BJ (cell line): ENCODE measurements at places on chromosomes 1 and 21. TPM values are rescaled to one million over a fixed set of nuclear protein-coding genes. Genes with fewer than 3 reads are reported as not detected.

HMCN1 gene
- polyA plus RNA-seq = 13.3 and 16.2 TPM in 2 replicates

DNA sequence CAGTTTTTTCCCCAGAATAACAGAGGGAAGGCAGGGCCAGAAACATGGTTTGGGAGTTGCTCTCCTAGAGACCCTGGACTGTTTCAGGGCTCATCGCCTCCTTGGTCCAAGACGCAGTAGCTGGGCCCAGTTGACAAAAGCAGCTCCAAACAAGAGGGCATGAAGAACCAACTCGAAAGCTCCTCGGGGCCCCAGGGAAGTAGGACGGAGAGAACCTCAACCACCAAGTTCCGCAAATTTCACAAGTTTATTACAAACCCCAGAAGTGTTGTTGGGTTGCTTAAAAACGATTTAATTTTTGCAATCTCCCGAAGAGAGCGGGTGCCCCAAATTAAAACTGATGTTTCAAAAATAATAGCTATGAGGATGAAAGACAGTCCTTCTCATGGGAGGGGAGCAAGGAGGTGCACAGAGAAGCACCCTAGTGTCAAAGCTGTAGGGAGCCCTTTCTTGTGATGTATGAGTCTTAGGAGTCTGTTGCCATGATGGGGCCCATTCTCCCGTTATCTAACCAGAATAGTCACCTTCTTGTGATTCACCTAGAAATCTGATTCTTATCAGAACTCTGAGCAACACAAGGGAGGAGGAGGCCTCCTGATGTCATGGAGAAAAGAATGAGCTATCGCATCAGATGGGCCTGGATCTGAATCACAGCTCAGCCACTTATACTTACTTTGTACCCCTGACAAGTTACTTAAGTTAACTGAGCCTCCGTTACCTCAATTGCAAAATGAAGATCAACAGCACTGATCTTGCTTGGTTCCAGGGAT is 165.7 kb upstream of the IRF2BP2 start:
- no peak for DNase-seq

ATAD3B gene
- polyA plus RNA-seq = 9.5 and 12.5 TPM in 2 replicates

DNA sequence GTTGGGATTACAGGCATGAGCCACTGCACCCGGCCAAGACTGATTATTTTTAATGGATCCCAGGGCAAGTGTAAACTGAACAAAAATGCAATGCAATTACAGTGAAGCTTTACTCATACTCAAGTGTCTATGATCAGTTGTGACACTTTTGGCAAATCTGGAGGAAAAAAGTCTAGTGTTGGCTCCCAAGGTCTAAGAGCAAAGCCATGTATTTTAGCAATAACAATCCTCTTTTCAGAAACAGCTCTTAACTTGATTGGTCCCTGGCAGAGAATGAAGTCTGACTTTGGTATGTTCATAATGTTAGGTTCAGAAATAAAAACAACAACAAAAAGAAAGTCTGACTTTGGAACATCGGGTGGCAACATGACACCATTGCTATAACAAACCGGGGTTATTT is 40.2 kb upstream of the C1orf53 start:
- DNase-seq = no peak

- no peak for DNase-seq
These were observed 22.5 kb downstream of the CAMTA1 start for GRCh38 chr1:6807782-6808181.

GRCh38 chr1:52057255-52057654 is 1.2 kb downstream of the BTF3L4 start:
- DNase-seq = no peak

- no peak for DNase-seq
These were observed 1.3 kb downstream of the SMG5 start for GRCh38 chr1:156281281-156281680.

HAO2 gene
- not detected in 2 replicates for polyA plus RNA-seq

UTS2 gene
- not detected in 2 replicates for polyA plus RNA-seq

MAP3K7CL gene
- polyA plus RNA-seq = 6.1 and 7.3 TPM in 2 replicates

DNA sequence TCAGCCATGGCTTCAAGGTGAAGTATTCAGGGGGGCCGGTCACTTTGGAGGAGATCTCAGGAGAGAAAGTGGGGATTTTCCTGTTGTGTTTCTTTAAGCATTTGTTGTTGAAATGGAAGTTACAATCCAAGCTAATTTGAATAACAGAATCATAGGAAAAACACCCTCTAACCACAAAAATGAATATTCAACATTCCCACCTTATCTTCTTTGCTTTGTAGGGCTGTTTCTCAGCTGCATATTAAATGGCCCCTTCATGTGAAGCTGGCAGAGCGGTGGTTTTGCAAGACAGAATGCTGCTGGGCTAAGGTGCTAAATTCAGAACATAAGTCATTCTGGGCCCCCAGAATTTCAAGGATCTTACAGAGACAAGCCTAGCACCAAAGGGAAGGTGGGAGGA is 279.0 kb downstream of the RRAGC start:
- DNase-seq = no peak

TMEM269 gene
- not detected in 2 replicates for polyA plus RNA-seq

GRCh38 chr21:16028941-16029464 is 299.2 kb downstream of the USP25 start:
- no peak for DNase-seq

- DNase-seq = no peak
These were observed 165.7 kb upstream of the SYT6 start for GRCh38 chr1:114319418-114319817.

DSCAM gene
- polyA plus RNA-seq = 0.10 and 0.11 TPM in 2 replicates

GRCh38 chr1:117120774-117121588 is 568 bp downstream of the TRIM45 start:
- DNase-seq = no peak

OPRD1 gene
- polyA plus RNA-seq = not detected in 2 replicates

NAXE gene
- polyA plus RNA-seq = 37.8 and 63.3 TPM in 2 replicates

DDAH1 gene
- 244 and 286 TPM in 2 replicates for polyA plus RNA-seq

DNA sequence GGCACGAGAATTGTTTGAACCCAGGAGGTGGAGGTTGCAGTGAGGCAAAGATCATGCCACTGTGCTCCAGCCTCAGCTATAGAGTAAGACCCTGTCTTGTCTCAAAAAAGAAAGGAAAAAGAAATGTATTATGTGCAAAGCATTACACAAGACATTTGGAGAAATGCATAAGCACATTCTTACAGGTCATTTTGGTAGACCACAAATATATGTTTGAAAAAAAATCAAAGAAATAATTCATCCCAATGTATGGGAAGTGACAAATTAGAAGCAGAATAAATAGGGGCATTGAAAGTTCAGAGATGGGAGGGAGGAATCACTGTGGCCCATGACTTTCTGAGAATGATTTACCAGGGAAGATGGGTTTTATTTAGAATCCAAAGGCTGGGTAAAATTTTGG is 283.5 kb upstream of the ADAMTS5 start:
- DNase-seq = no peak

DNA sequence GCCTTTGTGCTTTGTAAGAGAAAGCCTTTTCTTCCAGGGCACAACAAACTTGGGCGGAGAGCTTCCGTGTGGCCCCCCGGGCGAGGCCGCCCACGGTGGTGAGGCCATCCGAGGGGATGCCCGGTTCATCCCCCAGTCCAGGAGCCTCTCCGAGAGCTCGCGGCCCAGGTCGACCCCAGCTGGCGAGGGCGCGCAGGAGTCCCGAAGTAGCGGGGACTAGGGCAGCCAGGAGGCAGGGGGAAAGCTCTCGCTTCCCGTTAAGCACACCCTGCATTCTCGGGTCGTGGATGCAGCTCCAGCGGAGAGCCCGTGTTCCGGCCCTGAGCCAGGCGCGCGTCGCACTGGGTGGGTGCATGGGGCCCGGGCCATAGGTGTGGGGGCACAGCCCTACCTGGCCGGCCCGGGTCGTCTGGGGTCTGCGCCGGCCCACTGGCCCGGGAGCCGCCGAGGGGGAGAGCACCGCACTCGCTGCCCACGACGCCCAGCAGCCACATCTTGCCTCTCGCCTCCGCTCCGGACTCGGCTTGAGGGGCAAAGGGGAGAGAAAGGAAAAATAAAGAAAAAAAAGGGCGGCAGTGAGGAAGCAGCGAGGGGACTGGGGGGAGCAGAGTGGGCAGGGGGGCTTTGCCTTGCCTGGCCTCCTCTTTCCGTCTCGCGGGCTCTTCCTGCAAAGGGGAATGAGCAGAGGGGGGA is 1.8 kb downstream of the RNF220 start:
- DNase-seq = no peak

- DNase-seq = no peak
These were observed 17.6 kb downstream of the NES start for GRCh38 chr1:156659661-156659987.

TMIGD3 gene
- not detected in 2 replicates for polyA plus RNA-seq

SPRR3 gene
- polyA plus RNA-seq = not detected in 2 replicates

GRCh38 chr1:230288641-230289349 is 137.3 kb downstream of the PGBD5 start:
- DNase-seq = no peak

DNA sequence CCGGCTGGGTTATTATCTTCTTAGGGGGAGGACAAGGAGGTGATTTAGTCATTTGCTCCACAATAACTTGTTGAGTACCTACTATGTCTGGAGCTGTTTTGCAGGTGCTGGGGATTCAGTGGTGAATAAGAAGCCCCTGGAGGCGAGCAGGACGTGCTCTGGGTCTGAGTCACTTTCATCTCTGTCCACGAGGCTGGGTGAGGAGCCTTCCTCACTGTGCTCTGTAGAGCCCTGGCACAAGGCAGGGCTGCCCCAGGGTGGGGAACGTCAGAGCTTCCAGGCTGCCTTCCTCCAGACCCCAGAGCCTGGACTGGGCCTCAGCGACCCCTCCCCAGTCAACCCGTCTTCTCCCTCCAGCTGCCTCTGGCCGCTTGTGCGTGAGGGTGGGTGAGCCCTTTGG is 2.5 kb upstream of the PADI6 start:
- DNase-seq = no peak

GRCh38 chr1:203858055-203858454 is 3.3 kb upstream of the SNRPE start:
- DNase-seq = peak; percentile 60

GRCh38 chr1:112879834-112880233 is 76.2 kb downstream of the SLC16A1 start:
- DNase-seq = no peak

ADAR gene
- 143 and 144 TPM in 2 replicates for polyA plus RNA-seq

MTX1 gene
- polyA plus RNA-seq = 56.5 and 72.7 TPM in 2 replicates

LMX1A gene
- polyA plus RNA-seq = not detected in 2 replicates

LCE3D gene
- not detected in 2 replicates for polyA plus RNA-seq

DNA sequence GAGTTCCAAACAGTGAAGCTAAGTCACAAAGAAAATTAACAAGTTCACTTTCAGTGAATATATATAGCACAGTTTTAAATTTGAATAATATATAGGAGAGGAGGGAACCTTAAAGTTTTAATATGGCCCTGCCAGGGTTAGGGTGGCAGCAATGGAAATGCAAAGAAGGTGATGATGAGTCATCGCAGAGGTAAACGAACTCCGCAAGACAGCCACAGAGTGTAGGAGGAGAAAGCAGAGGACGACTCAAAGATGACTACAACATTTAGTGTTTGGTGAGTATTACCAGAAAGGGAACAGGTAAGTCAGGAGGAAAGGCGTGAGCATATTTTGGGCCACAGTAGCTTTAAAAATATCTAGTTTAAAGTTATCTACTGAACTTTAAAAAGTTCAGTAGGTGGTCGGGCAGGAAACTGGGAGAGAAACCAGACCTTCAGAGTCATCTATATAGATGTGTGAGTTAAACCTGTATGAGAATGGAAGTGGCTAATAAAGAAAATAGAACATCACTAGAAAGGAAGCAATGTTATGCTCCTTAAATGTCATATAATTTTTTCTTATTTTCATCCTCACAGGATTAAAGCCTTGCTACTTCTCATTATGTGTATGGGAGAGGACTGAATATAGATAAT is 75.7 kb downstream of the UCHL5 start:
- no peak for DNase-seq

- peak; percentile 7 for DNase-seq
These were observed 247.6 kb downstream of the TGFB2 start for GRCh38 chr1:218592688-218593087.

GRCh38 chr1:150874455-150875196 is 1.8 kb downstream of the ARNT start:
- DNase-seq = no peak

DNA sequence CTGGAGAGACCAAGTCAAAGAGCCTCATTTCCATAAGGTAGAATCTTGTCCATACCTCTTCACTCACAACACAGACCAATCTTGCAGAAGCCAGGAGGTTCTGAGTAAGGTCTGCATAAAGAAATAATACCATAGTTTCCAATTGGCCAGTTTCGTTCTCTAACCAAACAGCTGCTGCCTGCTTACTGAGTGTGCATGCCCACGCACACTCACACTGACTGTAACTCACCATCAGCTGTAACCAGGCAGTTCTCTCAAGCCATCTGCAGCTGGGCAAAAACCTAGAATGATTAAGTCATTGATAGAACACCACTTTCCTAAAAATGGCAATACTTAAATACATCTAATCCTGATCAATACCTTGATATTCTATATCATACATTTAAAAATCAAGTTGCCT is 106.6 kb upstream of the VAV3 start:
- DNase-seq = no peak

LAD1 gene
- polyA plus RNA-seq = not detected in 2 replicates

- no peak for DNase-seq
These were observed 161.4 kb downstream of the KAZN start for GRCh38 chr1:14759843-14760242.

DNA sequence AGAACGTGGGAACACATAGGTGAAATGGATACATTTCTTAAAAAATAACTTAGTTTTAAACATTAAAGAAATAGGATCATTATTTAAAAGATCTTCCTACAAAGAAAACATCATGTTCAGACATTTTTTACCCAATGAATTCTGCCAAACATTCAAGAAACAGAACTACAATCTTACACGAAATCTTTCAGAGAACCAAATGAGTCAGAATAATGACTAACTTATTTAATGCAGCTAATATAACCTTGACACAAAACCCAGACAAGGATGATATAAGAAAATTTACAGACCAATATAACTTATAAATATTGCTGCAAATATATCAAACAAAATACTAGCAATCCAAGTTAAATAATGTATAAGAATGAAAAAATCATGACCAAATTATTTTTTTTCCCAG is 220.1 kb upstream of the KCNK2 start:
- no peak for DNase-seq
